ENCODE measurements at places on chromosomes 5 and 9.

GRCh38 chr9:15219546-15219945 lies 87.5 kb downstream of the TTC39B start:
- no peak for DNase-seq

- DNase-seq, result no peak
These were observed 76.2 kb upstream of the NTRK2 start for GRCh38 chr9:84593352-84593751.

DNA sequence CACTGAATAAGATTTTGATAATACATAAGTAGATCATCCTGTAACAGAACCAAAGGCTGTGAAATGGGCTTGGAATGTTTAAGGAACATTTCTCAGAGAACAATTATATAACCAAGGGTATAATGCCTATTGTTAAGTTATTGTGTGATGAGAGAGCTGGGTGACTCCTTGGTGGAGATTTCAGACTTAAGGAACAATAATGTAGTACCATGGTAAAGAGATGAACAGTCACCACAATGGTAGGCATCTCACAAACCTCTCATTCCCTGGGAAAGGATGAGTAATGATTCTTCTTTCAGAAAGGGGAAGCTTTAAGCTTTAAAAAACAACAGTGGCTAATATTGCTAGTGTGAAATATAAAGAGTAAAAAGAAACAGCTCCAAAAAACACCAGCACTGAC lies 147.4 kb downstream of the TRIM36 start:
- DNase-seq, result no peak

DNA sequence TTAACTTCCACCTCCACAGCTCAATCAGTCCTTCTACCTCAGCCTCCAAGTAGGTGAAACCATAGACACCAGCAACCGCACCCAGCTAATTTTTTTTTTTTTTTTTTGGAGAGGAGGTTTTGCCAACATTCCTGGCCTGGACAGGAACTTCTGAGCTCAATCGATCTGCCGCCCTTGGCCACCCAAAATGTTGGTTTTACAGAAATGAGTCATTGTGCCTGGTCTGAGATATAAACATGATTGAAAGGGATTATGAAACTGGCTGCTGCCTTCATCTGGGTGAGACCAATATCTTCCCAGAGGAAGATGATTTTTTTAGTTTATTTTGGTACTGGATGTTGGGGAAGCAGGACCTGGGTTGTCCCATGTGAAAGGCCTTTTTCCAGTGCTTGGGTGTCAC lies 9.2 kb downstream of the TAF11L12 start:
- no peak for DNase-seq

DNA sequence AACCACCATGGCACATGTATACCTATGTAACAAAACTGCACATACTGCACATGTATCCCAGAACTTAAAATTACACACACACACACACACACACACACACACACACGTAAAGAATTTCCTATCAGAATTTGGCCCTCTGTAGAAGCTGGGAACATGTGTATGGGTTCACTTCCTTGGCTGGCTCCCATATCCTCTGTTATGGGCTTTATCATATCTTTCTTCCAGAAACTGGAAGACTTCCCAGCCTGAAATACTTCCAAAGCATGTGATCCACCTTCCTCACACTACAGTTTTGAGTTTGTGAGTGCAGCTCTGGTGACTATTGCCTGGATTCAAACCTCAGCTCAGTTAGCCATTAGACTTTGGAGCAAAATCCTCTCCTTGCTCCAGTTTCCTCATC lies 78.6 kb upstream of the GDNF start:
- no peak for DNase-seq

- DNase-seq, result no peak
These were observed 28.8 kb downstream of the LPCAT1 start for GRCh38 chr5:1494780-1495524.

GRCh38 chr5:99315413-99316183 lies 386.8 kb upstream of the CHD1 start:
- DNase-seq, result no peak

- DNase-seq, result no peak
These were observed 33.2 kb downstream of the CSF1R start for GRCh38 chr5:150052956-150053712.

DNA sequence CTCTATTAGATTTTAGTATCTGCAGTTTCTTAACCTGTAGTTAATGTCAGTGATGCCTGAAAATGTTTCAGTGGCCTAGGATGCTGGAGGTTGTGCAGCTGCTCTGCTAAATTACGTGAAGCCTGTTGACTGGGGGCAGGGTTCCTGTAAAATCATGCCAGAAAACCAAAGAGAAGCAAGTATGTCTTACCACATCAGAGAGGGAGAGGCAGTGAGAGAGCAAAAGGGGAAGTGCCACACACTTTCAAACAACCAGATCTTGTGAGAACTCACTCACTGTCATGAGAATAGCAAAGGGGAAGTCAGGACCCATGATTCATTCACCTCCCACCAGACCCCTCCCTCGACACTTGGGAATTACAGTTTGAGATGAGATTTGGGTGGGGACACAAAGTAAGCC lies 83.9 kb upstream of the CYLC2 start:
- DNase-seq, result no peak

- no peak for DNase-seq
These were observed 14.3 kb upstream of the PSMB7 start for GRCh38 chr9:124429530-124429867.

GRCh38 chr9:37011530-37011929 lies 22.5 kb downstream of the PAX5 start:
- DNase-seq, result no peak

DNA sequence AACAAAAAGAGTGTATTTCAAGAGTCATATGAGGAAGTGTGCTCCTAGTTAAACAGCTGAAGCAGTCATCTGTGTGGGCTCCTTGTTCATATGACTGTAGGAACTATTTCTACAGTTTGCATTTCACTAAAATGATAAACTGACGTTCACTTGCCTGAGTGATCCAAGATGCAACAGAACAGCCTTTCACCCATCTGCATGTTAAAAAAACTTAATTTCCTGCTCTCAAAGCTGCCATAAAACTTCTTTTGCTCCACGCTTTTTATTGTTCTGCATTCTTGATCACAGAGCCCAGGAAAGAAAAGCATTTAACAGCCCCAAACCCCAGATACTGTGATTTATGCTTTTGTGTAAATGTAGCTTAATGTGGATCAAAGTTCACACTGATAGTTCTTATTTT lies 43.9 kb downstream of the ZNF608 start:
- DNase-seq, result no peak

GRCh38 chr9:128995791-128996190 lies 32.3 kb downstream of the SH3GLB2 start:
- peak; percentile 25 for DNase-seq

GRCh38 chr9:94717761-94718160 lies 8.7 kb upstream of the AOPEP start:
- DNase-seq, result no peak

- DNase-seq, result no peak
These were observed 426.8 kb upstream of the CTNND2 start for GRCh38 chr5:12330993-12331588.

- peak; percentile 87 for DNase-seq
These were observed 153.4 kb upstream of the POU5F2 start for GRCh38 chr5:93894601-93895354.

GRCh38 chr9:81530310-81530810 lies 159.0 kb downstream of the TLE1 start:
- DNase-seq, result no peak

DNA sequence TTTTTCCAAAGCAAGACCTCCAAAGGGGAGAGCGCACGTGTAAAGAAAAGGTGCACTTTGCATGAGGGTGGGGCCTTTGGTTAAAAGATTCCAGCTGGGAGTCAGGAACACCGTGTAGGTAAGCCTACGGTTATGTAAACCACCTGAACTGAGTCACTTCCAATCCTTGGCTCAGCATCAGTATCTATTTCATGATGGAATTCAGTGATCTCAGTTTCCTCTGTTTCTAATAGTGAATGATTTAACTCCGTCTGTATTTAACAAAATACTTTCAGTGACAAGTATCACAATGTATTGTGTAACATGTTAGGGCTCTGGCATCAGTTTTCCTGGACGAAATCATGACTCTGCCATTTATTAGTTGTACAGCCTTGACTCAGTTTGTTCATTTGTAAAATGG lies 1.3 kb upstream of the SVEP1 start:
- no peak for DNase-seq

- DNase-seq, result no peak
These were observed 27.7 kb upstream of the SLC25A51 start for GRCh38 chr9:37931592-37931991.

DNA sequence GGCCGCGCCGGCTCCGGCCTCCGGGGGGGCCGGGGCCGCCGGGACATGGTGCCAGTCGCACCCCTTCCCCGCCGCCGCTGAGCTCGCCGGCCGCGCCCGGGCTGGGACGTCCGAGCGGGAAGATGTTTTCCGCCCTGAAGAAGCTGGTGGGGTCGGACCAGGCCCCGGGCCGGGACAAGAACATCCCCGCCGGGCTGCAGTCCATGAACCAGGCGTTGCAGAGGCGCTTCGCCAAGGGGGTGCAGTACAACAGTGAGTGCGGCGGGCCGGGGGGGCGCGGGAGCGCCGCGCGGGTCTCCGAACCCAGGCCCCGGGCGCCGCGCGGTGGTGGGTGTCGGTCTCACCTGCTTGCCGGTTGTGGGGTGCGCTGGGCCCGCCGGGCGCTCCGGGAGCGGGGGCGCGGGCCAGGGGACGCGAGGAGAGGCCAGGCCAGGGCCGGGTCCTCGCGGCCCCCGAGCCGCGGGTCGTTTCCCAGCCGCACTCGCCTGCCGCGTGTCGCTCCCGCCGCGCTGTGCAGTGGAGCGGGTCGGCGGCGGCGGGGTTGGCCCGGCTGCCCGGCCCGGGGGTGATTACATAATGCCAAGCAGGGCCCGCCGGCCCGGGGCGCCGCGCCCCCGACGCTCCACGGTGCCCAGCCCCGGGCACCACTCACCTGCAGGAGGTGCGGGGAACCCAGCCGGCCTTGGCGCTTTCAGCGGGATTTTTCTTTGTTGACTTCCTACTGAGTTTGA lies 492 bp downstream of the RABL6 start:
- DNase-seq, result peak; percentile 30

- no peak for DNase-seq
These were observed 398.3 kb downstream of the IRX1 start for GRCh38 chr5:3993856-3994473.

GRCh38 chr9:121353241-121354061 lies 16.6 kb downstream of the STOM start:
- DNase-seq, result no peak

Measured in COR-L47 (cell line).